ENCODE measurements at places on chromosomes 7 and 10.
A peak's percentile ranks its signal among the peaks of the same experiment; 100 is the strongest.

GRCh38 chr7:28405662-28406061, 6.7 kb upstream of the CREB5 start:
- peak; percentile 75 for DNase-seq

DNA sequence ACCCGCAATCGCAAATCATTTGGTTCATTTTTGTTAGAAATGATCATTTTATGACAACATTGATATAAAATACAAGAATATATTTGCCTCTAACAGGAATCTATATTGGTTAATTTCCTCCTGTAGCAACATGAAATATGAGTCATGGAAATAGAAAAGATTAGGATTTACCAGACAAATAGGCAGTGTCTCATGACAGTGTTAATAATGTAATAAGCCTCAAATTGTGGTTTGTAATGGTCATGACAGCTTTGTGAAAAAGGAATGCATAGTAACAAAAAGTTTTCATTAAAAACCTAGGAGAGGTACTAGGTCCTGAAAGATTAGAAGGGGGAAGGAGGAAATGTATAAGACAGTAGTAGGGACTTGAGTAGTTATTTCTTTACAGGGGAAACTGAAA, 7.9 kb upstream of the SLK start:
- peak; percentile 11 for DNase-seq

DNA sequence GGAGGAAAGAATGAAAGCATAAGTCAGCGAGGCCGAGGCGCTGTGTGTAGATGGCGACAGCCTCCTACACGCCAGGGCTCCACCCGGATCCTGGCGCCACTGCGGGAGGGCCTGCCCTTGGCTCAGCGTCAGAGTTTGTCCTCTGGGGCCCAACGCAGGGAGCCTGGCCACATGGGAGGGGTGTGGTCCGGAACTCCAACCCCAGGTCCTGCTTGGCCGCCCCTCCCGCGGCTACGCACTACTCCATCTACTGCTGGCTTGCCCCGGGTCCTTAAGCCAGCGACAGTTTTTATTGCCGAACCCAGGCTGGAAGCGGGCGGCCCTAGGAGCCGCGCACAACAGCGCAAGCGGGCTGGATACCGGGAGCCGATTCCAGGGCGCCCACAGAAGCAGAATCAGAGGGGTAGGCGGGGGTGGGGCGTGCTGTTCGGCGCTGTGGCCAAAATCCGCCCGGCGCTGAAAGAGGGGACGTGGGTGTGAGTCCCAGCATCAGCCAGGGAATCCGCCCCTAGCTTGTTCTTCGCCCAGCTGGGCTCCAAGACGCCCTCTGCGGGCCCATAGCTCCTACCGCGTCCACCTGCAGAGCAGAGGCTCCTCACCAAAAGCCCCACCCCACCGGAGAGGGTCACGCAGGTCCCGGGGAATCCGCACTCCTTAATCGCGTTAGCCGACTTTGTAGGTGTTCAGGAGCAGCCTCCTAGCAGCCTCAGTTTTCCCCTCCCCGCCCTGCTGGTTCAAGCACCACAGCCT, 4.5 kb downstream of the KAZALD1 start:
- DNase-seq: peak; percentile 76

- no peak for DNase-seq
Measured at GRCh38 chr7:37035631-37036030, 311.3 kb upstream of the AOAH start.

- peak; percentile 13 for DNase-seq
Measured at GRCh38 chr7:140726281-140726680, 29.8 kb downstream of the NDUFB2 start.

DNA sequence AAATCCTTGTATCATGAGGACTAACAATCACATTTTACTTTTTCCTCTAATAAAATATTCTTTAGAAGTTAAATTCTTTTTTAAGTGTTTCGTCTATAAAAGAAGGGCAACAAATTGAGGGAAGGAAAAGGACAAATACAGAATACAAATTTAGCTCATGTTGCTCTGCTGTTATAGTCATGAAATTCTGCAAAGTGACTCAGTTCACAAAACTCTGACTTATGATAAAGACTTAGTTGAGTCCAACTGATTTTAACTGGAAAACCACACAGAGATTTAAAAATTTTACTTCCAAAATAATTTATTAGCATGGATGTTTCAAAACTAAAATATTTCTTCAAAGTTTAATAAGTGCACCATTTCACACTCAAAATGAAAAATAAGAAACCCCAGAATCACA, 75.0 kb upstream of the GPR22 start:
- DNase-seq: no peak
